HFFc6 (cell line): ENCODE measurements at places on chromosomes 5 and 9. TPM values are rescaled to one million over a fixed set of nuclear protein-coding genes. Genes with fewer than 3 reads are reported as not detected.

DNA sequence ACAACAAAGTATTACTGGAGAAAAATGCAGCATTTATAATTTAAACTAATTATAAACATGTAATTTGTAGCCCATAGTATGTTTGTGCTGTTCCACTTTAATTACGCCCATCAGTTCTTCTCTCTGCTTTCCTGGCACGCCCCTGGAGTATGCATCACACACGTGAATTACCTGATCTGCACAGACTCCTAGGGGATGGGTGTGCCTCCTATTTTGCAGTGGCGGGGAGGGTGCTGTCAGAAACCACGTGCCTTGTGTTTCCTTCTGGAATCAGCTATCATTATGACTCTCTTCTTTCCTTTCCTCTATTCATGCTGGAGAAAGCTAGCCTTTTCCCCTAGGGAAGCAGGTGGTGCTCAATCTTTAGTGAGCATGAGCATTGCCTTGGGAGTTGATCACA, 43.3 kb downstream of the RPS23 start:
- no peak overlapping the region for H3K4me3 ChIP-seq

GRCh38 chr5:157295247-157295646, 29.3 kb downstream of the CYFIP2 start:
- DNase-seq: no peak
- H3K4me1 ChIP-seq: peaks cover 15% of the 10 kb centered on the region
- no peaks in the 10 kb centered on the region; the same call in 1 of the 2 replicates for H3K27me3 ChIP-seq
- no peak overlapping the region for H3K4me3 ChIP-seq
- H3K36me3 ChIP-seq: no peaks in the 10 kb centered on the region; the same call in 1 of the 2 replicates

- peaks cover 14% of the 10 kb centered on the region; the same call in 1 of the 2 replicates for H3K27me3 ChIP-seq
- H3K4me3 ChIP-seq: no peak overlapping the region
- H3K27ac ChIP-seq: no peak overlapping the region
- no peaks in the 10 kb centered on the region for H3K4me1 ChIP-seq
- H3K36me3 ChIP-seq: no peaks in the 10 kb centered on the region
- no peak for DNase-seq
These were observed 23.2 kb upstream of the NAA35 start for GRCh38 chr9:85917756-85918155.

GRCh38 chr9:136011703-136012496, 50.7 kb upstream of the UBAC1 start:
- peaks cover 2% of the 10 kb centered on the region for H3K27me3 ChIP-seq
- H3K36me3 ChIP-seq: peaks cover 11% of the 10 kb centered on the region
- H3K4me1 ChIP-seq: peaks cover 20% of the 10 kb centered on the region
- DNase-seq: no peak
- no peak overlapping the region for H3K27ac ChIP-seq
- H3K4me3 ChIP-seq: no peak overlapping the region

- peak overlapping the region; percentile 8; the same call in 1 of the 2 replicates for H3K27ac ChIP-seq
- H3K36me3 ChIP-seq: no peaks in the 10 kb centered on the region
- DNase-seq: peak; percentile 41
- H3K4me3 ChIP-seq: peak overlapping the region; percentile 93
- H3K4me1 ChIP-seq: peaks cover 16% of the 10 kb centered on the region
These were observed 449 bp upstream of the PCSK5 start for GRCh38 chr9:75889977-75890471.

DNA sequence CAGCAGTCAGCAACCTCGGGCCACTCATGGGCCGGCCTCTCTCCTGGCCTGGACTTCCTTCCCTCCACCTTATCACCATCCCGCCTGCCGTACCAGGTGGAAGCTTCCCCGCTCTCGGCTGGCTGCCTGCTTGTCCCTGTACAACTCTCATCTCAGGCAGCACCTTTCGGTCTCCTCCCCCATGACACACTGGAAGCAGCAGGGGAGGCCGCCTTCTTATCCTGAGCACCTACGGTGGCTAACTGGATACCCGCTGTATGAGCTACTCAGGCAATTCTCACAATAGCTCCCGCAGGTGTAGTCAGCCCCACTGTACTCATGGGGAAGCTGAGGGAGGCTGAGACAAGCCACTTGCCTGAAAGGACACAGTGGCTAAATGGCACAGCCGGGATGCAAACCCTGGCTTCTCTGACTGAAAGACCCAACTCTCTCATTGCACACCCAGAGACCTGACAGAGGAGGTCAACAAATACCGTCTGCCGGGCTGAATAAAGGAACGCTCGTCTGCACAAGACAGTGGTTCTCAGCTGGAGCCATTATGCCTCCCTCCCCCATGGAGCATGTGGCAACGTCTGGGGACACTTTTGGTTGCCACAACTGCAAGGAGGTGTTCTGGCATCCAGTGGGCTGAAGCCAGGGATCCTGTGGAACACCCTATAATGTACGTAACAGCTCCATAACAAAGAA, 9.6 kb downstream of the STK10 start:
- peaks cover 18% of the 10 kb centered on the region for H3K36me3 ChIP-seq
- no peak overlapping the region for H3K4me3 ChIP-seq
- H3K27me3 ChIP-seq: no peaks in the 10 kb centered on the region
- peak overlapping the region; percentile 90 for H3K27ac ChIP-seq
- no peak for DNase-seq
- peaks cover 57% of the 10 kb centered on the region for H3K4me1 ChIP-seq

DNA sequence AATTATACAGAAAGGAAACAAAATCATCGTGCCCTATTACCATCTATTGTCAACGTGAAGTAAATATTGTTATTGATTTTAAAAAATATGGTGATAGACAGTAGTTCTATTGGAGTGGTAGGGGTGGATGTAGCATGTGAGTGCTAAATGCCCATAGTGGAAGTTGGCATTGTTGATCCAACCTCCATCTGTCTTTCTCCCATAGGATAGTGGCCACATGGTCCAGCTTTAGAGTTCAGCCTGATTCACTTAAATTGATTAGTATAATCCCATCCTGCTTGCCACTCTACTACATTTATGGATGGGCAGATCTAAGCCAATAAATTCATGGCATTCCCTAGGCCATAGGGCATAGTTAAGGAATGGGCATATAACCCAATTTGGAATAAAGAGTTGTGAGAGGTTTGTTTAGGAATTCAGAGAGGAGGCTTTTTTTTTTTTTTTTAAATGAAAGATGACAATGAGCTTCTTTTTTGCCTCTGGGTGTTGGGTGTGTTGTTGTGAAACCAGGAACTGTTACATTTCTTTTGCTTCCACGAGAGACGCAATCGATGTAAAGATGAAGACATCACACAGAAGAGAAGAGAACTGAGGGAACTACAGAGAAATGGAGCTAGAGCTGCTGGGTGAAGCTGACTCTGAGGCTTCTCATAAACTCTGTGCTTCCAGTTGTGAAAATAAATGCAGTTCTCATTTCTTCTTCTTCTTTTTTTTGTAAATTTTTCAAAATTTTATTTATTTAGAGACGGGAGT, 12.5 kb upstream of the CHD1 start:
- no peaks in the 10 kb centered on the region; the same call in none of the 2 replicates for H3K27me3 ChIP-seq
- H3K36me3 ChIP-seq: no peaks in the 10 kb centered on the region
- peaks cover 34% of the 10 kb centered on the region for H3K4me1 ChIP-seq
- DNase-seq: no peak
- no peak overlapping the region for H3K27ac ChIP-seq
- no peak overlapping the region for H3K4me3 ChIP-seq

GRCh38 chr5:169893010-169893409, 87.3 kb downstream of the INSYN2B start:
- H3K4me3 ChIP-seq: peak overlapping the region; percentile 0; the same call in 1 of the 2 replicates
- peaks cover 16% of the 10 kb centered on the region for H3K36me3 ChIP-seq
- DNase-seq: peak; percentile 35
- no peaks in the 10 kb centered on the region for H3K27me3 ChIP-seq
- H3K4me1 ChIP-seq: peaks cover 47% of the 10 kb centered on the region
- H3K27ac ChIP-seq: peak overlapping the region; percentile 36

- DNase-seq: no peak
- no peaks in the 10 kb centered on the region for H3K27me3 ChIP-seq
- no peaks in the 10 kb centered on the region for H3K4me1 ChIP-seq
These were observed 73.8 kb downstream of the HCN1 start for GRCh38 chr5:45622365-45622764.

DNA sequence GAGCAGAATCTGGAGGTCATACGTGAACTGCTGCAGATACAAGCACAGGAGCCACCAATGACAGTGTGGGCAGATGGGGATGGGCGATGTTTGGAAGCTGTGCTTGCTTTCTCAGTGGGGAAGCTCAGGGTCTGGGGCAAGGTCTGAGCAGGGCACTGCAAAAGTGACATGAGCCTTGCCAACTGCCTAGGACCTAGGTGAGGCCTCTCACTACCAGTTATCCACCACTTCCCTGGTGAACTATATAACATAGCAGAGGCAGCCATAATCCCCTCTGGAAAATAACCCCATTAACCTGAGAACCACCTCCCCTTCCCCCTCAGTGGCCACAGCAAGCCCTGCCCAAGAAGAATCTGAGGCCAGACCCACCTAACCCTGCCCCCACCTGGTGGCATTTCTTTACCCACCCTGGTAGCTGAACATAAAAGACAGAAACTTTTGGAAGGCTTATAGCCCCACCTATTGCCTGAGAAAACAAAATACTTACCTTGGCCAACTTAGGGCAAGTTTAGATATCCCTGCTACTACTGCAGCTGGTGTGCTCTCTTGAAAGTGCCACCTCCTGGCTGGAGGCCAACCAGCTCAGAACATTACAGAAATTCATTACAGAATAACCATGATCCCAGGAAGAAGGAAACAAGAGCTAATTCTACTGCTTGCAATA, 18.8 kb upstream of the SPEF2 start:
- no peaks in the 10 kb centered on the region for H3K36me3 ChIP-seq
- DNase-seq: no peak
- no peak overlapping the region for H3K27ac ChIP-seq
- H3K4me1 ChIP-seq: no peaks in the 10 kb centered on the region
- H3K27me3 ChIP-seq: peaks cover 3% of the 10 kb centered on the region; the same call in 1 of the 2 replicates

DNA sequence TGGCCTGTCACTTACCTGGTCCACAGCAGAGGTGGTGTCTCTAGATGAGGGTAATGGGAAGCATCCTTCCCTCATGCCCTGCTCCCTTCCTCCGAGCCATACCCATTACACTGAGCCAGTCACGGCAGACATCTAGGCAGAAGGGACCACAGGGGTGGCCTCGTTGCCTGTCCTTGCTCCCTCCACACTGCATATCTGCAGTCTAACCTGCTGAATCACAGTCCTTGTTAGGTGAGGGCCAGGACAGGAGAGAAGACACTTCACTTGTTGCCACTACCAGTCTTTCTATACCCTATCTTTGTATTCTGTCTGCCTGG, 18.4 kb upstream of the SPINK4 start:
- H3K27ac ChIP-seq: no peak overlapping the region
- peaks cover 14% of the 10 kb centered on the region for H3K4me1 ChIP-seq

GRCh38 chr5:1524799-1525623, 1.3 kb upstream of the LPCAT1 start:
- no peak overlapping the region for H3K4me3 ChIP-seq
- H3K27ac ChIP-seq: peak overlapping the region; percentile 64; the same call in 1 of the 2 replicates
- H3K27me3 ChIP-seq: peaks cover 16% of the 10 kb centered on the region
- H3K4me1 ChIP-seq: peaks cover 15% of the 10 kb centered on the region
- H3K36me3 ChIP-seq: 0 out of 2 replicates have a peak, but pooled peaks cover 5% of the 10 kb centered on the region

GRCh38 chr5:154276973-154277331, 86.4 kb downstream of the GALNT10 start:
- peak overlapping the region; percentile 88 for H3K27ac ChIP-seq
- H3K4me3 ChIP-seq: peak overlapping the region; percentile 51
- peaks cover 5% of the 10 kb centered on the region for H3K36me3 ChIP-seq
- peaks cover 71% of the 10 kb centered on the region for H3K4me1 ChIP-seq
- peak; percentile 85 for DNase-seq
- no peaks in the 10 kb centered on the region for H3K27me3 ChIP-seq

WHRN gene
- total RNA-seq: 3.6 and 4.9 TPM in 2 replicates

IL13 gene
- not detected in 3 replicates for total RNA-seq

LECT2 gene
- total RNA-seq: not detected in 3 replicates

RNF208 gene
- 2.0 to 3.1 TPM (median 2.5 TPM) in 3 replicates for total RNA-seq

BTNL3 gene
- total RNA-seq: not detected in 3 replicates

LRRC19 gene
- not detected in 2 replicates for total RNA-seq

DOCK2 gene
- 3.4 to 4.9 TPM (median 4.7 TPM) in 3 replicates for total RNA-seq

FGF10 gene
- total RNA-seq: not detected in 3 replicates
